ENCODE measurements at places on chromosomes 13 and 19.
A peak's percentile ranks its signal among the peaks of the same experiment; 100 is the strongest.

- no peak for DNase-seq
Observed at GRCh38 chr19:7729831-7730285, 2.1 kb downstream of the CLEC4G start.

- DNase-seq = no peak
Observed at GRCh38 chr13:110446575-110446890, 115.0 kb downstream of the RAB20 start.

DNA sequence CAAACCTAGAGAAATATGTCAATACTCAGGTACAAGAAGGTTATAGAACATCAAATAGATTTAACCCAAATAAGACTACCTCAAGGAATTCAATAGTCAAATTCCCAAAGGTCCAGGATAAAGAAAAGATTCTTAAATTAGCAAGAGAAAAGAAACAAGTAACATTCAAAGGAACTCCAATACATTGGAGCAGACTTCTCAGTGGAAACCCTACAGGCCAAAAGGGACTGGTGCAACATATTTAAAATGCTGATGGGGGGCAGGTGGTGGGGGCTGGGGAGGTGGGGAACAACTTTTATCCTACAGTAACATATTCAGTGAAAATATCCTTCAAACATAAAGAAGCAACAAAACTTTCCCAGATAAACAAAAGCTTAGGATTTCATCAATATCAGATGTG, 23.1 kb downstream of the ITGBL1 start:
- no peak for DNase-seq

GRCh38 chr19:49455773-49456172, 2.7 kb downstream of the ALDH16A1 start:
- DNase-seq = no peak

DNA sequence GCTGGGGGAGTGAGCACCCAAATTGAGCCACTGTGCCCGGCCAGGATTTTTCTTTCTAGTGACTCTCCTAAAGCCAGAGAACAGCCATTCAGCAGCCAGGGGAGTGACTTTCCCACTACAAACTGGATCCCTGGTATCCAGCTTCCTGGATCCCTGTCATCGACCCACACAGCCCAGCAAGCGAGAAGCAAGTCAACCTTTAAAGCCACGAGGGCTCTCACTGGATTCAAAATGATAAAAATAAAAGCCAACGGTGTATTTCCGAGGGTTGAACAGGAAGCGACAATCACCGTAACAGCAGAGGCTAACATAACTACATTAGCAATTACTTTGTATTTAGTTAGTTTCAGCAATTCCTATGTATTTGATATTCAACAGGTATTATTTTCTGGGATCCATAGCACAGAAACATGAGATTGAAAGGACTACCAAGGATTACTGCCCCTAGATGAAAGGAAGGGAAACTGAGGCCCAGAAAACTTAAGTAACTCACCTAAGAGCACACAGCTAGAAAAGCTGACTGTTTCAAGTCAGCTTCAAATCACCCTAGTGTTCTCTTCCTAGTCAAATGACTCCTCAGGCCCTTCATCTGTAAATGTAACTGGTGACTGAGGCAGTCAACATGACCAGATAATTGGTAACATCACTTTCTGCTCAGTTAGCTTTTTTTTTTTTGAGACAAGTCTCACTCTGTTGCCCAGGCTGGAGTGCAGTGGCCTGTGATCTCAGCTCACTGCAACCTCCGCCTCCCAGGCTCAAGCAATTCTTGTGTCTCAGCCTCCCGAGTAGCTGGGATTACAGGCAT, 2.7 kb downstream of the RFX1 start:
- DNase-seq = peak; percentile 48

- no peak for DNase-seq
Observed at GRCh38 chr19:18150776-18151624, 2.0 kb upstream of the PIK3R2 start.

DNA sequence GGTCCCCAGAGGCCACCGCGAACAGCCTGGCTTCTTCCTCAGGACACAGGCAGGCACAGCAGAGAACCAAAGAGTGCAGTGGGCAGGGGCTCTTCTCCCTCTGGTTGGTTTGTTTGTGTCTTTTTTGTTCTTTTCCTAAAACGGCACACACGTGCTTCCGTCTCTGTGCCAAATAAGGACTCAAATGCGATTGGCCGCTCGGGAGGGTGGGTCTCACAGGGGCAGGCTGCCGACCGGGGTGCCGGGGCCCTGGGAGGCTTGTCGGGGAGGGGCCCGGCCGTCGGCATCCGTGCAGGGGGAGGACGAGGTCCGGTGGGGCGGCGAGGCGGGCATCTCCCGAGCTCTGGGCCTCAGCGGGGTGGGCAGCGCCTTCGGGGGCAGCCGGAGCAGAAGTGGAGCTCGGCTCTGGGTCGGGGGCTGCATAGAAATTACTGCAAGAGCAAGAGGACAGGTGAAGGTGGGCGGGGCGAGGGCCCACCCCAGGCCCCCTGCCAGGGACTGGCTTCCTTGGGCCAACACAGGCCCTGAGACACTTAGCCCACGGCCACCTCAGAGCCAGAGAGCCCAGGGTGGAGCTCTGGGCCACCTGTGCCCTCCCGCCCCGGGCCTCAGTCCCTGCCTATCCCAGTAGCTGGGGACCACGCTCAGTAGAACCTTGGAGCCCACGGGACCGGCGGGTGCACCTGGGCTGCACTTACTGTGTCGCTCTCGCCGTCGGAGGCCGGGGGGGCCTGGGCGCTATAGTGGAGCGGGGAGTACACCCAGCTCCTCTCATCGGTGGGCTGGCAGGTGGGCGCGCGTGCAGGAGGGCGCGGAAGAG, 6.4 kb upstream of the CACTIN start:
- no peak for DNase-seq
